ENCODE measurements at places on chromosomes 11 and 22.
A peak's percentile ranks its signal among the peaks of the same experiment; 100 is the strongest.

GRCh38 chr11:74559934-74560309 is 32.5 kb upstream of the POLD3 start:
- DNase-seq = no peak

DNA sequence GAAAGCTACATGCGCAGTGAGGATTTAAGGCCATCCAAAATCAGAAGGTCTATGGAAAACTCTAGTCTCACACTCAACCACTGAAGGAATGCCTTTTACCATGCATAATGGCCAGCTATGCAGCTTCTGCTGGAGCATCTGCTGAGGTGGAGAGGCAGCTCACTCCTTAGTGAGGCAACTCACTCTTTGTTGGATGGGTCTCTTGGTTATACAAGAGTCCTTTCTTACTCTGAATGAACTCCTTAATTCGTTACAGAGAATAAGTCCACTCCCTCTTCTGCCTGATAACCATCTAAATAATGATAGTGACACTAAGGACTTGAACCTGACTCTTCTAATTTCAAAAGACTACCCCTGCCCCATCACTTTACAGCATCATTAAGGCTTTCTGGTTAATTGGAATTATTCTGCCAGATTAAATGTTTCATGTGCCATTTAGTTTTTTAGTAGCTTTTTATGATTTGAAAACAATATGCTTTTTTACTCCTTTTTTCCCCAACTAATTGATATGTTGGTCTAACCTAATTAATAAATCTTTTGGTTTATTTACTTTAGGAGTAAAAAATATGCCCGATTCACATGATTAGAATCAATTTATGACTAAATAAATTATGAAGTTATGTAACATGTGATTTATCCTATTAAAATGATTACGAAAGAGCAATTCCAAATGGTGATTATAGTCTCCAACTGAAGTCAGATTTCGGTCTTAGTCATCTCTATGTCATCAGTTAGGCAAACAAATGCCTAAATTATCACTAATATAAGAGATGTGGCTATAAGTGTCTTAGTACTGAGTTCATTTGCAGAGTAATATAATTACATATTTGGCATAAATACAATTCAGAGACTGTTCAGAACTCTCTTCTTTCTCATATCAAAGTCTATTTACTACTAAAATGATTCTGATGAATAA is 286.7 kb upstream of the CCDC90B start:
- no peak for DNase-seq

- no peak for DNase-seq
Observed at GRCh38 chr11:100918551-100919500, 210.8 kb downstream of the PGR start.

- no peak for DNase-seq
Observed at GRCh38 chr11:117961896-117962295, 24.3 kb upstream of the IL10RA start.

GRCh38 chr11:23010790-23011335 is 150.6 kb upstream of the CCDC179 start:
- no peak for DNase-seq

DNA sequence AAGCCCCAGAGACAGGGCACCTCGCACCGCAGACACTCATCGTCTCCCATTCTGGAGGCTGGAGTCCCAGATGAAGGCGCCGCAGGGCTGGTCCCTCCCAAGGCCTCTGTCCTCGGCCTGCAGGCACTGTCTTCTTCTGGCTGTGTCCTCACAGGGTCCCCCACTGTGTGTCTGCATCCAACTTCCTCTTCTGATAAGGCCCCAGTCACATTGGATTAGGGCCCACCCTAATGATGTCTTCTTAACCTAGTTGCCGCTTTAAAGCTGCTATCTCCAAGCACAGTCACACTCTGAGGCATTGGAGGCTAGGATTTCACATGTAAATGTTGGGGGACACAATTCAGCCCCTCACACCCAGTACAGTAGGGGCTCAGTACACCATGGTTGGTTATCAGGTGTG is 48.9 kb downstream of the DHCR7 start:
- no peak for DNase-seq

DNA sequence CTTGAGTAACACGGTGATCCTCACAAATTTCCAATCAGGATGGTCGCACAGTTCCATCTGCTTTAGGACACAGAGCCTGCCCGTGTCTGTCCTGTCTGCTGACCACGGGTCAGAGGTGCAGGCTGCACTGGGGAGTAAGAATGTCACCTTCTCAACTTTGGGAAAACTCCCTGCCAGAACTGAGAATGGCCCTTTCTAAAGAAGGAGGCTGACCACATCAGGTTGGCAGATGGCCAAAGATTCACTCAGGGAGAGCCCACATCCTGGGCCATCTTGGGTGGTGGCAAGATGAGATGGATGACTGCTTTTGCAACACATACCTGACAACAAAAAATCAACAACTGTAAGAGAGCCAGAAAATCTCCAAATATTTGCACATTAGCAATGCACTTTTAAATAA is 101.9 kb downstream of the IGLL1 start:
- no peak for DNase-seq

GRCh38 chr11:85810871-85811611 is at the start of gene SYTL2:
TSS of gene SYTL2 (minus strand) at chr11:85811141. CDS start at chr11:85757725, 53,416 bp downstream.
- DNase-seq = peak; percentile 79

GRCh38 chr11:134521001-134521400 is 109.0 kb upstream of the B3GAT1 start:
- DNase-seq = no peak

DNA sequence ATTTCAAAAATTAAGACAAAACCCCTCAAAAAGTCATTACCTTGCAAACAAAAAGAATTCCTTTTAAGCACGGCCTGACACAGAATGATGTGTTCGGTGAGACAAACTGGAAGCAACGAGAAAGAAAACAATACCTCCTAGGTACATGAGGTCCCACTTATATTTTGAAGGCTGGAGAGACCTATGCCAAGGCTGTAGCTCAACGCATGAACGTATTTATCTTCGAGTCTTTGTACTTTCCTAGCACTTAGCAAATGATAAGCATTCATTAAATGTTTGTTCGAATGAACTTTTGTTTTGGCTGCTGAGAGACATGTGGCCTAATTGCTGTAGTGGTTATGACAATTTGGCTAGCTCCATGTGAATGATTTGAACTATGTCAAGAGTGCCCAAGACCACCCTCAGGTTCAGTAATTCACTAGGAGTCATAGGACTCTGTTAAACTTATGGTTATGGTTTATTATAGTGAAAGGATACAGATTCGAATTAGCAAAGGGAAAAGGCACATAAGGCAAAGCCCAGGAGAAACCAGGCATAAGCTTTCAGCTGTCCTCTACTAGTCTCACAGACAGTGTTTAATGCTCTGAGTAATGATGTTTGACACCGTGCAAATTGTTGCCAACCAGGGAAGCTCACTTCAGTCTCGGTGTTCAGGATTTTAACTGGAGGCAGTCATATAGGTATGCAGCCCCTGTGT is 26.0 kb upstream of the HORMAD2 start:
- DNase-seq = no peak

DNA sequence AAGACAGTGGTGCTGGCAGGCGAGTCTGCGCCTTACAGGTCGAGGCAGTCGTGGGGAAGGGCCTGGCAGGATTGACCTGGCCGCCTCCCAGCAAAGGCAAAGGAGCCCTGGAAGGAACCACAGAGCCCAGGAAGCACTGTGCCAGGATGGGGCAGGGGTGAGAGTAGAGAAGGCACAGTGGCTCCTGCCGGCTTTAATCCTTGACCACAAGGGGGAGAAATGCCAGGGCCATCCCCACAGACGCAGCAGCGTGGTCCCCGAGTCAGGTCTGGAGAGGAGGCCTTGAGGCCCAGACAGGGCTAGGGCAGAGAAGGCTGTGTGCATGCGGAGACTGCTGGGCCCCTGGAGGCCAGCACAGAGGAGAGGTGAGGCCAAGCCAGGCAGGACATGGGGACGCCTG is 9.9 kb upstream of the NDUFS8 start:
- DNase-seq = no peak
